ENCODE measurements at places on chromosomes 5 and 9.

DNA sequence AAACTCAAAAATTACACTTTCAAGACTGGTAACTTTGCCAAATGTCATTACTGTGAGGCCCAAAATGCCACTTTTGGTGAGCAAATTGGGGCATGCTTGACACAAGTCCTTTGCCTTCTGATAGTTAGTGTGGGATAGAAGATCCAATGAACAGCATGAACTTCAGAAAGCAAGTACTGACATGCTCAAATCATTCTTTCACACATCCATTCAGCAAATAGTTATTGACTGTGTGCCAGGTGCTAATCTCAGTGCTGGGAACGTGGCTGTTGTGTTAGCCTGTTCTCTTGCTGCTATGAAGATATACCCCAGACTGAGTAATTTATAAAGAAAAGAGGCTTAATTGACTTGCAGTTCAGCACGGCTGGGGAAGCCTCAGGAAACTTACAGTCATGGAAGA is 247.0 kb downstream of the CHSY3 start:
- DNase-seq = no peak

- no peak for DNase-seq
These were observed 220.9 kb upstream of the DAP start for GRCh38 chr5:10981932-10982331.

GRCh38 chr5:170443624-170444023 is 54.5 kb upstream of the KCNMB1 start:
- DNase-seq = no peak

DNA sequence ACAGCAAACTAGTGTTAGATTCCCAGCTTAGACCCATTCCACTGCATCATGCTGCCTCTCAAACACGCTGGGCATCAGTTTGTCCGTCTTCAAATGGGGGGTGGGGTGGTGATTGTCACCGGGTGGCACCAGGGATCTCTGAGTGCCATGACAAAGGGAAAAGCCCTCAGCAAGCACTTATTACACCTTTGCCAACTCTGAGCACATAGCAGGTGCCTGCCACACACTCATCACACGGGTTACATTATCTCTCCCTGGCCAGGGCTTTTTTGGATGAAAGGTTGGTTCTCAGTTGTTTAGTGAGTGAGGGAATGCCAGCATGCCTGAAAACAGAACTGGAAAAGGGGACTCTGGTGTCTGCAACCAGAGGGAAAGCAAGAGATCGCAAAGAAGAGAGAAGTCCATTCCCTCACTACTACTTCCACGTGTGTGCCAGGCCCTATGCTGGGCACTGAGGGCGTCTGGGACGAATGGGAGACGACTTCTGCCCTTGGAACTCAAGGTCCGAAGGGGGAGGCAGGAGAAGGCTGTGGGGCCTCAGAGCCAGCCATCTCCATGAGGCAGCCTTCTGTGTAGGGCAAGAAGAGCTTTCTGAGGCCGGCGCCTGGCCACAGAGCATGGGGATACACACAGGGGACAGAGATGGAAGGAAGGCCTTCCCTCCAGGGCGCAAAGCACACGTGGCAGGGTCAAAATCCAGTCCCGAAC is 48.9 kb downstream of the PAX5 start:
- DNase-seq = no peak

- no peak for DNase-seq
These were observed 81.7 kb downstream of the FCHO2 start for GRCh38 chr5:73037545-73037944.

- DNase-seq = no peak
These were observed 82.6 kb downstream of the MED27 start for GRCh38 chr9:131997076-131997475.

DNA sequence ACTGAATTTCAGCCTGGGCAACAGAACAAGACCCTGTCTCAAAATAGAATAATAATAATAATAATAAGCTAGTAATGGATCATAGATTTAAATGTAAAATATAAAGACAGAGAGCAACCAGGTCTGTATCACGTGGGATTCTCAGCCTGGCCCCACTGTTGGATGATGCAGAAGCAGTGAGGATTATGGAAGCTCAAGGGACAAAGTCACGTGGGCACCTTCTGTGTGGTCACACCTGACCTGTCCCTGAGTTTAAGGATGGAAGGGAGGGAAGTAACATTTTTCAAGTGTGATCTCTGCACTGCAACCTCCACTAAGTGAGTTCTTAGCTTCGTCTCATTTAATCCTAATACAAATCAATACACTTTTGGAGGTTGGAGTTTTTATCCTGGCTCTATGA is 212.5 kb upstream of the IER5L start:
- DNase-seq = no peak

- no peak for DNase-seq
These were observed 13.2 kb upstream of the IER5L start for GRCh38 chr9:129191234-129191633.

GRCh38 chr5:181039931-181040630 is at the start of gene BTNL9:
TSS of gene BTNL9 (plus strand) at chr5:181040266. CDS start at chr5:181045490, 5,224 bp downstream.
- no peak for DNase-seq

GRCh38 chr5:79829260-79829659 is 139.6 kb downstream of the CMYA5 start:
- DNase-seq = no peak

GRCh38 chr5:179777909-179778308 is 15.9 kb upstream of the LTC4S start:
- DNase-seq = no peak

GRCh38 chr9:133956520-133957076 is 35.5 kb downstream of the VAV2 start:
- DNase-seq = no peak

- DNase-seq = no peak
These were observed 650 bp downstream of the FRMD3 start for GRCh38 chr9:83537331-83538171.

GRCh38 chr5:179620293-179620692 is 3.2 kb downstream of the HNRNPH1 start:
- DNase-seq = no peak

GRCh38 chr5:21711866-21712758 is 1141.0 kb downstream of the CDH12 start:
- DNase-seq = no peak

DNA sequence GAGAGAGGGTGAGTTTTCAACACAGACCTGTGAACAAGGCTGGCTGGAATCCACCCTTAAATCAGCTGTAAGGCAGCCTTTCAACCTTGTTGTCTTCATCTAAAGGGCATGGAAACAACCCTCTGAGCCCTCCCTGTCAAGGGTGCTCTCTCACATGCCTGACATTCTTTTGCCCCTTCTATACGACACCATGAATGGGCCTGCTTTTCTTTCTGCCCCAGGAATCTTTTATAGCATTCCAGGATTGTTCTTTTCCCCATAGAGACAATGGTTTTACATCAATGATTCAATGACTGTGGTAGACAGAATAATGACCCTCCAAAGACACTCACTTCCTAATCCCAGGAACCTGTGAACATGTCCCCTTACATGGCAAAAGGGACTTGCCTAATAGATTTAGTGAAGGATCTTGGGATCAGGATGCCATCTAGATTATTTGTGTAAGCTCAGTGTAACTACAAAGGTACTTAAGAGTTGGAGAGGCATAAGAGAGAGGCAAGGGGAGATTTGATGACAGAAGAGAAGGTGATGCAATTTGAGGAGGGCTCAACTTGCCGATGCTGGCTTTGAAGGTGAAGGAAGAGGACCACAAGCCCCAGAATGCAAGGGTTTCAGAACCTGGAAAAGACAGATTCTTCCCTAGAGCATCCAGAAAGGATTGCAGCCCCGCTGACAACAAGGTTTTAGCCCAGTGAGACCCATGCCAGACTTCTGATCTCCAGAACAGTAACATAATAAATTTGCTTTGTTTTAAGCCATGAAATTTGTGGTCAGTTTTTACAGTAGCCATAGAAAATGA is 29.2 kb upstream of the HMHB1 start:
- no peak for DNase-seq

DNA sequence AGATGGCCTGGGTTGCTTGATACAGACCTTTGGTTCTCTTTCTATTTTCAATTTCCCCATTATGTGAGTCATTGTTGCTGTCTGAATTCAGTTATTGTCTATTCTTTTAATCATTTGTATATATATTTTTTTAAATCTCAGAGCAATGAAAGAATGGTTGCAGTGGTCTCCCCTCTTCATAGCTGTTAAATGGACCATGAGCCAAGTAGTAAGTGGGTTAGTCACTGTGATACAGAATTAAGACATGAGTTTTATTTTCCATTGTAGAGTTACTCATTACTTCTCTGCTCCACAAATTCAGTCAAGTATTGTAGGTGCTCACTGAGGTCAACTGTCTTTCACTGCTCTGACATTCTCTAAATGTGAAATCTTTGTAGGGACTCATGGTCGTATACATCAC is 174.6 kb upstream of the GRAMD2B start:
- DNase-seq = no peak

- no peak for DNase-seq
These were observed 57.4 kb downstream of the IRF1 start for GRCh38 chr5:132433141-132433540.
